Osteoblast (primary cell): ENCODE measurements at places on chromosomes 2 and 18. TPM values are rescaled to one million over a fixed set of nuclear protein-coding genes. Genes with fewer than 3 reads are reported as not detected.
A peak's percentile ranks its signal among the peaks of the same experiment; 100 is the strongest.

SLC66A3 gene
- 65.1 and 68.8 TPM in 2 replicates for total RNA-seq

GRCh38 chr2:149799013-149799705, 211.6 kb upstream of the MMADHC start:
- DNase-seq = no peak

- DNase-seq = peak; percentile 90
Measured at GRCh38 chr2:86072271-86072858, 33.3 kb downstream of the POLR1A start.

DNA sequence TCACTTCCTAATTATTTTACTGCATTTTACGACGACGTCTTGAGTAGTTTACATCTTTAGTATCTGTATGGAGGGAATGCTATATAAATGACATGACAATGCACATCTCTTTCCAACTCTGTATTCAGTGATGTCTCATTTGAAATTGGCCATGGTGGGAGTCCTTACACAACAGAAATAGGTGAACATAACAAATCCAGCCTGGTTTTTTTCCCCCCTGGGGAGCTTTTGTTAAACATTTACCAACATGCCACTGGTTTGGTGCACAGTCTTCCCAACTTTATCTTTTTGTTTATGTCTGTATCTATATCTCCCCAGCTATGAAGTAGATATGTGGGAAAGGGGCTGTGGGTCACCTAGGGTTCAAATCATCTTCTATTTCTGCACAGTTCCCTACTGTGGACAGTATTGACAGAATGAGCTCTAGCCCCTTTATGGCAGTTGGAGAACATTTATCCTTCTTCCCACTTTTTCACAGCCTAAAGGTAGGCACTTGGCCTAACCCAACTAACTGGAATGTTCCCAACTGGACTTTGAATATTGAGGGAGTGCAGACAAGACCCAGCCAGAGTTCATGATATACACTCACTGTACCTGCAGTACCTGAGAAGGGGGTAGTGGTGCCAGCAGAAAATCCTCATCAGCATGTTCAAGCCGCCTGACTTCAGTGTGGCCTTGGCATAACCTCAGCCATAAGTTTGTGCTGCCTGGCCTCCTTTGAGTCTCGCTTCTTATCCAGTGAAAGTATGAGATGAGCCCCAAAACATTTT, 5.7 kb upstream of the RTKN start:
- no peak for DNase-seq

DNA sequence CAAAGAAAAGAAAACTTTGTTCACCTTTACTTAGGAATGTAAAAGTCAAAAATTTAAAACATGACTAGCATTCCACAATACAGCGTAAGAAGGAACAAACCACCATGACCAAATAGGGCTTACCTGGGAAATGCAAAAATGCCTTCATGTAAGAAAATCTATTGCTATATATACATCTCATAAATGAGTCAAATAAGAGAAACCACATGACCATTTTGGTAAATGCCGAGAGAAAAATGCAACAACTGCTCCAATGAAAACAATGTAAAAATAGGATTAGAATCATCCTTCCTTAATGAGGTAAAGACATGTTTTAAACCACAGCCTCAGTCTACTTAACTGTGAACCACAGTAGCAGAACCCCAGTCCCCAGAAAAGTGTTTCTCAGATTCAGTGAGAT, 49.4 kb downstream of the TGOLN2 start:
- peak; percentile 81 for DNase-seq

DNA sequence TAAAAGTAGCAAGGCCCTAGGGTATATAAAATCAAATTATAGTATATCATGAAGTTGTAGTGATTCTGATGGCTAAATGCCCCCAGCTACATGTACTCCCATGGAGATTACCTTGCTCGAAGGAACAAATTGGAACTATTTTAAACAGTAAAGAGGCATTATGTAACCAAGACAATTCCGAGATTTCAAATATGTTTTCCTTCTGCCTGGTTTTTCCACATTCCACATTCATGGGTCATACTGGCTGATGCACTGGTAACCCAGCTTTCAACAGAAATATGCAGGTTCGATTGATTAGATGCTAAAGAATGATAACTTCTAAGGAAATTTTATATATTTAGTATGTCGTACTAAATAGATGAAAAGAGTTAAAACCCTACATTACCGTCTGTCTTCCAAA, 62.3 kb upstream of the MGAT4A start:
- peak; percentile 58 for DNase-seq

DNA sequence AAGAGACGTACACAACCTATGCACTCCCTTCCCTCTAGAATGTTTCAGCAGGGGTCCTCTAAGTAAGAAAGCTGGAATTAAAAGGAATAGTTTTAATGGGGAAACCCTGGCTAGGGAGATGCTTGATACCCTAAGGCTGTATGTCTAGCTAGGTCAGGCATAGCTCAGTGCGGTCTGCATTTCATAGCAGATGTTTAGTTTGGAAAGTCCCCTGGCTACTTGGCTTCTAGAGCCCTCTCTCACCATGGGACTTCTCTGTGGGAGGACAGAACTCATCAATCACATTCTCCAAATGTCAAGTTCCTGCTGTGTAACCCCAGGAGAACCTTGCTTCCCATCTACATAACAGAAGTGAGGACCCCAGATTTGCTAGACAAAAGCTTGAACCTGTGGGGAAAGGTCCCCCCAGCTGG, 24.1 kb upstream of the ANXA4 start:
- no peak for DNase-seq

- peak; percentile 36 for DNase-seq
Measured at GRCh38 chr2:152452256-152452973, 117.4 kb downstream of the FMNL2 start.

GRCh38 chr2:20173064-20173463, 51.9 kb downstream of the SDC1 start:
- DNase-seq = peak; percentile 10

GRCh38 chr2:209687323-209687969, 84.2 kb upstream of the UNC80 start:
- no peak for DNase-seq

GRCh38 chr2:188979187-188980114, 5.3 kb downstream of the COL3A1 start:
- DNase-seq = no peak
